Activated effector memory CD4-positive, alpha-beta T cell treated with Interleukin-2 at 50 U/mL for 16 hours (primary cell): ENCODE measurements at places on chromosomes 13 and 19.

- no peak for DNase-seq
Observed at GRCh38 chr13:45109102-45109720, 11.1 kb upstream of the GTF2F2 start.

GRCh38 chr13:20441056-20441455 lies 84.6 kb downstream of the CRYL1 start:
- DNase-seq = no peak

DNA sequence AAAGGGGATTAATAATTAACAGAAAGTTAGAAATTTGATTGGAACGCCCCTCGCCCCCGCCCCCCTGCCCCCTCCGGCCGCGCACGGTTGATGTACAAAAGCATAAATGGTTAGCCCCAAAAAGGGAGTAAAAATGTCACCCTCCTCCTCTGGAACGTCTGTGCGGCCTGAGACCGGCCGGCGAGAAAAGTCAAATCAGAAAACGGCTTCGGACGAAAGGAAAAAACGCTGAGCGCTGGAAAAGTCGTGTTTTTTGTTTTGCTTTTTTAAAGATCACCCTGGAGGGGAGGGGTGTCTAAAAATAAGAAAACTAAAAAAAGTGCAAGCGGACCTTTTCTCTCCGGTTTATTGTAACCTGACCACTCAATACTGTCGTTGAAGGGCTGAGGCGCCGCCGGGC lies 13.2 kb downstream of the MEX3D start:
- no peak for DNase-seq

DNA sequence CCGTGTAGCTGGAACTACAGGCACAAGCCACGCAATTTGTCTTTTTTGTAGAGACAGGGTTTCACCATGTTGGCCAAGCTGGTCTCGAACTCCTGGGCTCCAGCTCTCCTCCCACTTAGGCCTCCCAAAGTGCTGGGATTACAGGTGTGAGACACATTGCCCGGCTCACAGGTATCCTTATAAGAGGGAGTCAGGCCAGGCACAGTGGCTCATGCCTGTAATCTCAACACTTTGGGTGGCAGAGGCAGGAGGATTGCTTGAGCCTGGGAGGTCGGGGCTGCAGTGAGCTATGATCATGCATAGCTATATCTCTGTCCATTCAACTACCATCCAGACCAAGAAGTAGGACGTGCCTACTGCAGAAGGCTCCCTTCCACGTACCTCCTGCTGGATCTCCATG lies 10.2 kb upstream of the IGLON5 start:
- DNase-seq = no peak
